ENCODE measurements at places on chromosomes 3 and 15.

GRCh38 chr15:35912196-35912595 is 366.2 kb upstream of the DPH6 start:
- no peak for DNase-seq

- no peak for DNase-seq
Measured at GRCh38 chr3:194206320-194206719, 70.4 kb downstream of the HES1 start.

DNA sequence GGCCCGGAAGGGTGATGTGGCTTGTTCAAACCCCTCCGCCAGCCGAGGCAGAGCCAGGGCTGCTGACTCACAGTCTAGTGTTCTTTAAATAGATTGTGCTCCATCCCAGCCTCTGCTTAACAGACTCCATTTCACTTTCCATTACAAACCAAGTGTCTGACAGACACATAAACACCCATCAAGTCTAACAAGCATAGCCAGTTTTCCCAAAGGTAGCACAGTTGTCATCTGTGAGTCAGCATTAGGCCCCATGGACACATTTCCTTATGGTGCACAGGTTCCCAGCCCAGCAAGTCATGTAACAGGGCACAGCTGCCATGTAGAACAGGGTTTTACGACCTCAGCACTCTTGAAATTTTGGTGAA is 109.9 kb upstream of the RAP2B start:
- no peak for DNase-seq

DNA sequence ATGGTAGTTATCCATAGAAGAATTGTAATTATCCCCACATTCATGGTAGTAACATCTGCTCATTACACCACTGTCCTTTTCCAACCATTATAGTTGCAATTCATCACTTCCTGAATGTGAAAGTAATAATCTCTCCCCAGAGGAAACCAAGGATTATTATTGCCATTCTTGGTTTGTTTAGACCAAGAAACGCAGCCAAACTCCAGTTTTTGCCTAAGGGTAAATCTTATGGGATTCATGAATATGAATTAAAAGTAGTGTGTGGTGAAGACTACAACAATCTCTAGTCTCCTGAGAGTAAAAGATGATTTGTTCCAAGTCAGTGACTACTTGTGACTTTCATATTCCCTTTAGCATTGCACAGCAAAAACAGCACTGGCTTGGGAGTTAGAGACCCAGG is 45.7 kb upstream of the ABI3BP start:
- no peak for DNase-seq

DNA sequence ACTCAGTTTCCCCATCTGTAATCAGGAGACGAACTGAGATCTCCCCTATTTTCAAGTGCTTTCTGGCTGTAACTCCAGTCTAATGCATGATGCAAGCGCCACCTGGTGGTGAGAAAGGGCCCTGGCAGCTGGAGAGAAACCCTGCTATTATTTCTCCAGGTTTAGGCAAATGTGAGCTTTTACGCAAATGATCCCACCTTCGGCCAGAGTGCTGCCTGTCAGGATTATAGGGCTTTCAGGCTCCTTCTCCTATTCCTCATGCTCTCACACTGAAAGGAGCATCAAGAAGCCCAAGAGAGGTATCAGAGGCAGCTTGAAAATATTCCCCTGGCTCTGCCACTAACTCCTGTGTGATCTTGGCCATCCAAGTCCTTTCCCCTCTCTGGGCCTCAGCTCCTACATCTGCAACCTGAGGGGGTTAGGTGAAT is 93.9 kb upstream of the RASGRF1 start:
- DNase-seq = no peak

GRCh38 chr3:110656394-110657025 is 415.1 kb upstream of the NECTIN3 start:
- DNase-seq = no peak

- no peak for DNase-seq
Measured at GRCh38 chr3:106104078-106104477, 235.3 kb upstream of the CBLB start.

- DNase-seq = no peak
Measured at GRCh38 chr15:91975241-91975978, 121.9 kb downstream of the SLCO3A1 start.

GRCh38 chr3:117616227-117616626 is 906.6 kb downstream of the TUSC7 start:
- DNase-seq = no peak

DNA sequence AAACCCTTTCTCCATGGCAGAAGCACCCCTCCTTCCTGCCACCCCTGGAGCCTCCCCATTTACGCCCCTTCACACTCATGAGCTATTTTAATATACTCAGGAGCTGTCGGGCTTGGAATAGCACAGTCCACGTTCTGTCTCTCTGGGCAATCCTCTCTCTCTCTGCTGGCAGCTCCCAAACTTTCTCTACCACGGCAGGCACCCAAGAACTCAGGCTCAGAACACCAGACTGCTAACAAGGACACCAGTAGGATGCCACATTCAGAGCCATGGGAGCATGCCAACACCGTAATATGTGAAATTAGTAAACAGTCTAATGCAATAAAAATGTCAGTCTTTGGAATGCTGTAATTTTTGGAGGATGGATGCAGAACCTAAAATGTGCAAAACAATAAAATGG is 19.3 kb downstream of the TNFAIP8L3 start:
- no peak for DNase-seq

- DNase-seq = peak; percentile 35
Measured at GRCh38 chr3:44342176-44342790, 3.7 kb downstream of the TCAIM start.

- DNase-seq = no peak
Measured at GRCh38 chr3:3113042-3113709, 3.0 kb upstream of the IL5RA start.

DNA sequence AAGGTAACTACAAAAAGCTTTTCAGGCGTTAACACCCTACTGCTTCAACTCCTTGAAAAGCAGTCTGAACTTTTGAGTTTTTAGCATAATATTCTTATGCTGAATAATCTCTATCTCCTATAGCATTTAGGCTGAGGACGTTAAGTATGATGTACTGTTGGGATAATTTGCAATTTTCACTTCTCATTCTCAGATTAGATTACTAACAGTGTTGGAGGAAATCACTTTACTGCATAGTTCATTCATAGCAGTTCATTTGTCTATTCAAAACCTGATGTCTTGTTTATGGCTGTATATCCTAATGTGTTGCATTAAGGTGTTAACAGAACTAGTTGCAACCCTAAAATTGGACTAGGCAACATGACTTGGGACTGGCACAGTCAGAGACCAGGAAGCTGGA is 983.1 kb downstream of the FHIT start:
- DNase-seq = no peak

GRCh38 chr3:13015286-13016082 is 57.7 kb downstream of the IQSEC1 start:
- no peak for DNase-seq

DNA sequence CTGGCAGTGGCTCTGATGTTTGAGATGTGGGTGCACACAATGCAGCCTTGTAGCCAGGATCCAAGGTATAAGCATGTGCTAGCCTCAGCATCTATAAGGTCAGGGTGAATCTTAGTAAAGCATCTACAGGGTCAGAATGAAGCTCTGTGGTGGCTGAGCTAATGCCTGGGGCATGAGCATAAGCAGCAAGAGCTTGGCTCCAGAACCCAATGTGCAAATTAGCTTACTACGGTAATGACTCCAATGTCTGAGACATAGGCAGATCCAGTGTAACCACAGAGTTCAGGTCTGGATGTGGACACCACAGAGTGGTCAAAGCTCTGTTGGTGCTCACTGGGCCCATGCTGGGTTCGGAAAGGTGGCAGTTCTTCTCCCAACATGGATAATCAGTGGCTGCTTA is 304.5 kb upstream of the NECTIN3 start:
- DNase-seq = no peak

DNA sequence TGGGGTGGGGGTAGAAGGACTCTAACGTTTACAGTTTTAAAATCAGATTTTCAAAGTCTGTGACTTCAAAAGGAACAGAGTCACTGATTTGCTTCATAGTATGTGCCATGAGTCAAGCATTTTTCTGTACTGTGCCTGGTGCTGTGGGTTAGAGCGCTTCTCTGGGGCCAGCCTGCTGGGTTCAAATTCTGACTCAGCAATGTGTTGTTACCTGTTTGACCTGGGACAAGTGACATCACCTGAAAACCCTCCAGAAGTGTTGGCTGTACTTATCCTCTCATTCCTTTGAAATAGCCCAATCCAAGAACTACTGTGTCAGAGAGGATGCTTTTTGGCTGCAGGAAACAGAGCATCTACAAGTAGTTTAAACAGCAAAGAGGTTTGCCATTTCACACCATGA is 101.7 kb downstream of the LSM3 start:
- no peak for DNase-seq

DNA sequence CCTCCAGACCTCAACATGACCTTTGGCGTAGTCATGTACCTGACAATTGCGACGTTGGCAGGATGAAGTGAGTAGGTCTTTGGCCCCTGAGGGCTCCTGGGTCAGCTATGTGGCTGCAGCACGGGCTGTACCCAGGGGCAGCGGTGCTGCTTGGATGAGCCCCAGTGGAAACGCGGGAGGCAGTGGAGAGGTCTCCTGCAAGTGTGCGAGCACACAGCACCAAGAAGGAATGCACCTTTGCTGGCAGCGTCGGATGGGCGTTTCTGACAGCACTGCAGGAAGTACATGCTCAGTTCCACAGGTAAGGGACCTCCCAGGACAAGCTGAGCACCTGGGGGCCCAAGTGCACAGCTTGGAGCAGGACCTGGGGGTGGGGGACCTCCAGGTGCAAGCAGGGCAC is 67.4 kb upstream of the UNC13C start:
- no peak for DNase-seq

GRCh38 chr3:53803124-53803815 is 42.9 kb downstream of the CHDH start:
- DNase-seq = no peak

DNA sequence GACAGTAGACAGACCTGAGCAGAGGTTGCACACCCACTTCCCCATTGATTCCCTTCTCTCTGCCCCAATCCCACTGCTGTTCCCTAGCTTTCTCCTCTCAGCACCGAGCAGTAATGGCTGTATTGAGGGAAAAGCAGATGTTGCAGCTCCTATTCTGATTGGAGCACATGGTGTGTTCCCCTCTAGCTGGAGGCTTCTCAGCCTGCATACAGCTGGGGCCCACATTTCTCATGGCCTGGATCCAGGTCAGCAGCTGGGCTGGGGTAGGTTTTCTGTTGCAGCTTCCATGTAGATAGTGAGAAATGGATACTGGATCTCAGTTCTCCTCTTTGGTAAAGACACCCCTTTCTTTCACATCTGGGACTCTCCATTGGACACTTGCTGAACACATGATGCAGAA is 50.1 kb downstream of the RYR3 start:
- no peak for DNase-seq

DNA sequence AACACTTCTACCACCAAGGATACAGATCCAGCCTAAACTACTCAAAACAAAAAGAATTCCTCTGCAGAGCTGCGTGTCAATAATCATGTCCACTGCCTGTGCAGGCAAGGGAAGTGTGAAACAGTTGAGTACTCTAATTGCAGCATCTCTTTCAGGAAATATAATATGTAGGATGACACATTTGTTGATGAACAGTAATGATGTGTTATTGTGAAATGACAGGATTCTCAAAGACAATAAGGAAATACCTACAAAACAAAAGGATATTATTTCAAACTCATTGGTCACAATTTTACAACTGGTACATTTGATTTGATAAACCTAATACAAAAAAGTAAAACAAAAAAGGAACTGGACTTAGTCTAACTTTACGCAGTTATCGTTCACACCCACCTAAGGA is 4.4 kb downstream of the SPG11 start:
- no peak for DNase-seq

- no peak for DNase-seq
Measured at GRCh38 chr3:33439546-33440327, 468 bp downstream of the UBP1 start.

GRCh38 chr3:52856666-52857065 is 21.8 kb upstream of the MUSTN1 start:
- no peak for DNase-seq

DNA sequence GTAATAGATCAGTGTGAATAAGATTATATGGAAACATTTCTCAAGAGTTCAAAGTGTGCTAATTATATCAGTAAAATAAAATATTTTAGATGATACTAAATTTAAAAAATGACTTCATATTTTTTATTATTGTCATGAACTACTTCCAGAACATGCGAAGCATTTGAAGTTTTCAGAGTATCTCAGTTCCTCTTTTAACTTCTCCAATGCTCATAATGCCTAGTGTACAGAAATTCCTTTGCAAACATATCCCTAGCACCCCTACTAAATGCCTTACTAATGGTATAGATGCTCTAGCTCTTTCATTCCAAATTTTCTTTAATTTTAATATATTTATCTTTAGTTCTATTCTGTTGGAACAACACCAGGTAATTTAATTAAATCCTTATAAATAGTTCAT is 580.4 kb downstream of the CADM2 start:
- DNase-seq = no peak

DNA sequence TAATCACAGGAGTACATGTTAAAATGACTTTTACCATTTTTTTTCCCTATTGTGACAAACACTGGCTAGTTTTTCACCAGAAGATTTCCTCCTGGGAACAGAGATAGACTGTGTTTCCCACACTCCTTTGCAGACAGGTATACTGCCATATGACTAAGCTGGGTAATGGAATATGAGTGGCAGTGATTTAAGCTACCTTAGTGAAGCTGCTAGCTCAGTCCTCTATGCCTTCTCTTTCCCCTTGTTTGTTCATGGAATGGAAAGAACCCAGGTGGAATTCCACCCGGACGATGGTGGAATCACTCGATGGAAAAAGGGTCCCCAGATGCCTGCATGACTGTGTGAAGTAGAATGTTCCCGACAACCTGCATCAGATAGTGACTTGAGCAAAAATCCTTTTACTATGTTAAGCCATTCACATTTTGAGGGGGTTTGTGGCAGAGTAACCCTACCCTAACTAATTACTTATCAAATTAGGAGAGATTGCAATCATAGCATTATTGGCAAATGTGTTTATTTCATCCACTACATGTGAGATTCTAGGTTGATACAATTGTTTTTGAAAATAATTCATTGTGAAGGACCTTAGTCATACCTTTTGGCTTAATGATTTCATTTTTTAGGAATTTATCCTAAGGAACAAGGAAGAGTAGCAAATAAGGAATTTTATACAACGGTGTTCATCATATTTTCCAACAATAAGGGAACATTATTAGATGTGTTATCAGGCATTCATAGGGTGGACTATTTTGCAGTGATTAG is 16.5 kb downstream of the THSD4 start:
- no peak for DNase-seq

DNA sequence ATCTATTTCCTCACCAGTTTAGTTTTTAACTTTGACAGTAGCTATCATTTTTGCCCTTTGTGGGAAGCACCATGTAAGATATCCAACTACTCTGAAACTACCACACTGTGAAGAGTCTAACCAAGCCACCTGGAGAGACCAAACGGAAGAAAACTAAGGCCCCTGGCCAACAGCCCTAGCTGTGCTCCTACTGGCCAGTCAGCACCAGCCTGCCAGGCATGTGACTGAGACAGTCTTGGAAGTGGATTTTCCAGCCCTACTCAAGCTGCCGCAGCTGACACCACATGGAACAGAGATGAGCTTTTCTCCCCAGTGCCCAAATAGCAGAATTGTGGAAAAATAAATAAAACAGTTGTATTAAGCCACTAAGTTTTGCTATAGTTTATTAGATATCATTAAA is 2.9 kb upstream of the TBC1D5 start:
- DNase-seq = no peak

GRCh38 chr15:25391971-25392721 is 46.7 kb downstream of the UBE3A start:
- no peak for DNase-seq

- no peak for DNase-seq
Measured at GRCh38 chr3:1477669-1478068, 384.8 kb downstream of the CNTN6 start.
